ENCODE measurements at places on chromosomes 11 and 22.

- no peak for DNase-seq
Observed at GRCh38 chr11:107018219-107018901, at the start of gene GUCY1A2. TSS of gene GUCY1A2 (minus strand) at chr11:107018476. CDS start at chr11:107018055, 421 bp downstream.

GRCh38 chr11:44629732-44630345 is 64.4 kb downstream of the CD82 start:
- no peak for DNase-seq

- DNase-seq, result peak; percentile 48
Observed at GRCh38 chr11:75031771-75032549, 43.2 kb downstream of the NEU3 start.

- no peak for DNase-seq
Observed at GRCh38 chr11:130077671-130078070, 8.0 kb downstream of the APLP2 start.

DNA sequence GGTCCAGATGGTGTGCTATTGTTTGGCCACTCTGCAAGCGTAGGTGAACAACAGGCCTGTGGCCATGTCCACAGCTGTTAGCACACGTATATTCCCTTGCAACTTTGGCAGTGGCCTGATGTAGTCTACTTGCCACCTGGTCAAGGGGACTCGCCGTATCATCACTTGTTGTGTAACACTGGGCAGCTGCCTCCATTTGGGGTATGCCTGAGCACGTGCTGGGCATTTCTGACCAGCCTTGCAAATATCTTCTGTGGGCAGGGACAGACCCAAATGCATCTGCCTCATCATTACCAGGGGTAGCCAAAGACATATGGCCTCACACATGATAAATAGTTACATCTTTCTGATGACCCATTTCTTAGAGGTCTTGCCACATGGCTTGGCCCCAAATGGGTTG is 434.2 kb downstream of the DYNC2H1 start:
- no peak for DNase-seq

- no peak for DNase-seq
Observed at GRCh38 chr11:65593518-65594414, 1.8 kb downstream of the KCNK7 start.
